ENCODE measurements at places on chromosomes 3 and 15.

DNA sequence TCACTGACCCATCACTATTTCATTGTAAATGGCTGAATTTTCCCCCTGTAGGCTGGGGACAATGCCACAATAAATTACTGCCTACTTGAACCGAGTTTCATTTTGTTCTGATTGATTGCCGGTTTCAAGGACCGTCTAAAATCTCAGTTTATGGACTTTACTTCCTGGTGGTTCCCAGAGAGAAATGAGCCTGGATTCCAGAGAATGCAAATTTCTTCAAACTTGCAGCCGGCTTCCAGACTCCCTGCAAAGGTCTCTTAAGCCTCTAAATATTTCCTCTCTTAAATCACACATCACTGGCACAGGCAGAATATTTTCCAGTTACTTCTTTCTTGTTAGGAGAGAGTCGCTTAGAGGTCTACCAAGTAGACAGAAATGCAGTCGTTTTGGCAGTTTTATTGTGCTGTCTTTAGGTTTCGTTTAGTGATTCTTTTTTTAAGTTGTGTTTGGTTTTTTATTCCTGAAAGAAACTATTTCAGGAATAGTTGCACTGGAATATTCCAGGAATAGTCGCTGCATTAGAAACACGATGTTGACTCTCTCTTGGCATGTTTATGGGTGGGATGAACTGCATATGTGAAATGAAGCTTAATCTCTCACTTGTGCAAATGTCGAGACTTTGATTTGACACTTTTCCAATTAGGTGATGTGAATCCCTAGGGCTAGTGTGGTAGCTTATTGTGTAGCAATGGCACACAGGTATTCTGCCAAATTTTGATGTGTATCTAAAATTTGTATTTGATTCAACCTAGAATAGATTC is 284.1 kb upstream of the NR2E3 start:
- no peak for DNase-seq

DNA sequence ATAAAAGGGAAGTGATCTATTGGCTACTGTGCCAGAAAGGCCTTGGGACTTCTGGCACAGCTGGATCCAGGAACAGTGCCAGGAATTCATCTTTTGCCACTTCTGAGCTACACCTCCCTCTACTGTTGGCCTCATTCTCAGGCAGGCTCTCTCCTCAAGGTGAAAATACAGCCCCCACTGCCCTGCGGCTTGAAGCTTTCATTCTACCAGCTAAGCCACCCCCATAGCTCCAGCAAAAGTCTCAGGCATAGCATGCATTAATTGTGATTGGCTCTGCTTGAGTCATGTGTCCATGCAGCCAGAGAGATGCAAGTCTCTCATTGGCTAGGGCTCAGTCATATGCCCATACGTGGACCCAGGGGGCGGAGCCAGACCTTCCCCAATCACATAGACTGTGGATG is 142.4 kb downstream of the TPRA1 start:
- DNase-seq: no peak

GRCh38 chr15:40037721-40038120 is 1.3 kb downstream of the SRP14 start:
- DNase-seq: no peak

GRCh38 chr3:150447631-150448465 is 39.8 kb downstream of the TSC22D2 start:
- no peak for DNase-seq

DNA sequence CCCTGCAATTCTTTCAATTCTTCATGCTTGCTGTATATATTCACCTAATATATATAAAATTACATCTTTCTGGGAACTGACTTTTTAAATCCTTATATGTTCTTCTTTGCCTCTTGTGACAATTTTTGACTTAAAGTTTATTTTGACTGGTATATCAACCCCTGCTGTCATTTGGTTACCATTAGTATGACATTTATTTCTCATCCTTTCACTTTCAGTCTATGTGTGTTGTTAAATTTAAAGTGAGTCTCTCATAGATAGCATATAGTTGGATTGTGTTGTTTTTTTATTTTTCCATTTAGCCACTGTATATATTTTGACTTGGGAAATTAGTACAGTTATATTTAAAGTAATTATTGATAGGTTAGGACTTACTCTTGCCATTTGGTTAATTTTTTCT is 194.9 kb downstream of the DPH6 start:
- DNase-seq: no peak

GRCh38 chr3:119420196-119420595 is 43.2 kb downstream of the TMEM39A start:
- no peak for DNase-seq

- DNase-seq: peak; percentile 10
These were observed 848 bp downstream of the NCEH1 start for GRCh38 chr3:172709774-172710663.

Data from activated naive CD4-positive, alpha-beta T cell treated with anti-CD3 and anti-CD28 coated beads for 36 hours (primary cell).